ENCODE measurements at places on chromosomes 16 and 17.

GRCh38 chr17:48024149-48025039, 13.2 kb downstream of the COPZ2 start:
- peak; percentile 53 for DNase-seq

- peak; percentile 66 for DNase-seq
These were observed at the start of gene ATF7IP2 for GRCh38 chr16:10385725-10386516. Gene ATF7IP2, plus strand, starts transcription at chr16:10386061. Its CDS starts 44,560 bp downstream, at chr16:10430621.

GRCh38 chr17:39143552-39144093, 7.8 kb downstream of the PLXDC1 start:
- no peak for DNase-seq

DNA sequence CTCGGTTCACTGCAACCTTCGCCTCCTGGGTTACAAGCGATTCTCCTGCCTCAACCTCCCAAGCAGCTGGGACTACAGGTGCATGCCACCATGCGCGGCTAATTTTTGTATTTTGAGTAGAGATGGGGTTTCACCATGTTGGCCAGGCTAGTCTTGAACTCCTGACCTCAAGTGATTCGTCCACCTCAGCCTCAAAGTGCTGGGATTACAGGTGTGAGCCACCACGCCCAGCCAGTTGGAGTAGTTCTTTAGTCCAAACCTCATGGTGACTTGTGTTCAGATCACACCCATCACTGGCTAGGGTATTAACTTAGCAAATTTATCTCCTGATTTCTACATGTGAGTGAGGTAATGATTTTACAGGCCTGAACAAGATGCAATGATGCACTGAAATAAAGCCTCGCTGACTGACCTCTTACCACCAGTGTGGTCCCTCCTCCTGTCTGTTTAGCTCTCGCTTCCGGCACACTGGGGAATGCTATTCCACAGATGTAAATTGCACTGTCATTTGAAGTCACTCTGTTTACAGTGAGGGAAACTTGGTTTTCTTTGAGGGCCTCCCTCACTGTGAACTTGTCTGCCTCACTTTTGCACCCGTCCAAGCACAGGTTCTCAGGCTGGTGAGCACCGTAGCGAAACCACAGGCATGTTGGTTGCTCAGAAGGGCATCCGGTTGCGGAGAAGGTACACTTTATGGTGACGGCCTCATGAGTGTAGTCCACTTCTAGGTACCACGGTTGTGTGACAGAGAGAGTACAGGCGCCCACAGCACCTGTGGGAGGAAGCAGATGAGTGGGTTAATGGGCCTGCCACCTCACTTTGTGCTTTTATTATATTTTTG, 5.5 kb downstream of the IGSF6 start:
- DNase-seq, result no peak

DNA sequence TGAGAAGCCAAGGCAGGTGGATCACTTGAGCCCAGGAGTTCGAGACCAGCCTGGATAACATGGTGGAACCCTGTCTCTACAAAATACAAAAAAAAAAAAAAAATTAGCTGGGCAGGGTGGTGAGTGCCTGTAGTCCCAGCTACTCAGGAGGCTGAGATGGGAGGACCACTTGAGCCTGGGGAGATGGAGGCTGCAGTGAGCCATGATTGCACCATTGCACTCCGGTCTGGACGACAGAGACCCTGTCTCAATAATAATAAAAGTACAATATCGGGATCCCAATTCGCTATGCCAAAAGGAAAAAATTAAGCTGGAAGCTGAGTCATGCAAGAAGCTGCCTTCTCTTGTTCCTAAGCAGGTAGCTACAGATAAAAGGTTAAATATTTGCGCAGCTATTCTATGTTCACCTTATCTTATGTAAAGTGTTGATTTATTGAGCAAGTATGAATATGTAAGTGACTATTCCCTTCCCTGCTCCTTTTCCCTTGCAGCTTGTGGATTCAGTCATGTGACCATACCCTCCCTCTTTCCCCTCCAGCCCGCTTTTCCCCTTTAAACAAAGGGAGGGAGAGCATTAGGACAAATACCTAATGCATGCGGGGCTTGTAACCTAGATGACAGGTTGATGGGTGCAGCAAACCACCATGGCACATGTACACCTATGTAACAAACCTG, 112.0 kb downstream of the LITAF start:
- DNase-seq, result no peak

- DNase-seq, result no peak
These were observed 30.5 kb downstream of the HS3ST3B1 start for GRCh38 chr17:14331225-14331981.

DNA sequence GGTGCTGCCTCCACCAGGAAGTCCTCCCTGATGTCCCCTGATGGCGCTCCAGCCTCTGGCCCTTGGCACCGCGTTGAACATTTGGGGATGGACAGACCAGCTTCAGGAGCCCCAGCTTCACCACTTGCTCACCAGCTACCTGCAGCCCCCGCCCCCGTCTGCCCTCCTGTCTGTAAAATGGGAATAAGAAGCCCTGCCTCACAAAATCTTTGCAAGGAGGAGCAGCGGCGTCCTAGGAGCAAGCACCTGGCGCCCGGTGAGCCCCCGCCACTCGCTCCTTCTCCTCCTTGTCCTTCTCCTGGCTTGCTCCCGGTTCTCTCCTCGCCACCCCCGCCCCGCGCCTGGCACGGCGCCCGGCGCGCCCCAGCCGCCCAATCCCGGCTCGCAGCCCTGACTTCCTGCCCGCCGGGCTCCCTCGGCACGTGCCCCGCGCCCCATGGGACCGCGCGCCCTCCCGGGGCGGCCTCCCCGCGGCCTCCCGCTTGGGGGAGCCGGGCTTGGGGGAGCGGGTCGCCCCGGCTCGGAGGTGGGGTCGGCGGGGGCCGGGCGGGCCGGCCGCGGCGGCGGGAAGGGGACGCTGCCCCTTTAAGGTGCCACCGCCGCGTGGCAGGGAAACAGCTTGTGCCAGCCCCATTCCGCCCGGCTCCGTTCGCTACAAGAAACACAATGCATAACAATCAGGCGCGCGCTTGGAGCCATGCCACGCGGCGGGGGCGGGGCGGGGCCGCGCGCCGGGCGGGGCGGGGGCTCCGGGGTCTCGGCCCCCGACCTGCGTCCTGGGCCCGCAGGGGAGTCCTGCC, 9.1 kb upstream of the PPP1R1B start:
- DNase-seq, result no peak

- DNase-seq, result peak; percentile 19
These were observed 387.1 kb upstream of the TNRC6C start for GRCh38 chr17:77571155-77571981.

DNA sequence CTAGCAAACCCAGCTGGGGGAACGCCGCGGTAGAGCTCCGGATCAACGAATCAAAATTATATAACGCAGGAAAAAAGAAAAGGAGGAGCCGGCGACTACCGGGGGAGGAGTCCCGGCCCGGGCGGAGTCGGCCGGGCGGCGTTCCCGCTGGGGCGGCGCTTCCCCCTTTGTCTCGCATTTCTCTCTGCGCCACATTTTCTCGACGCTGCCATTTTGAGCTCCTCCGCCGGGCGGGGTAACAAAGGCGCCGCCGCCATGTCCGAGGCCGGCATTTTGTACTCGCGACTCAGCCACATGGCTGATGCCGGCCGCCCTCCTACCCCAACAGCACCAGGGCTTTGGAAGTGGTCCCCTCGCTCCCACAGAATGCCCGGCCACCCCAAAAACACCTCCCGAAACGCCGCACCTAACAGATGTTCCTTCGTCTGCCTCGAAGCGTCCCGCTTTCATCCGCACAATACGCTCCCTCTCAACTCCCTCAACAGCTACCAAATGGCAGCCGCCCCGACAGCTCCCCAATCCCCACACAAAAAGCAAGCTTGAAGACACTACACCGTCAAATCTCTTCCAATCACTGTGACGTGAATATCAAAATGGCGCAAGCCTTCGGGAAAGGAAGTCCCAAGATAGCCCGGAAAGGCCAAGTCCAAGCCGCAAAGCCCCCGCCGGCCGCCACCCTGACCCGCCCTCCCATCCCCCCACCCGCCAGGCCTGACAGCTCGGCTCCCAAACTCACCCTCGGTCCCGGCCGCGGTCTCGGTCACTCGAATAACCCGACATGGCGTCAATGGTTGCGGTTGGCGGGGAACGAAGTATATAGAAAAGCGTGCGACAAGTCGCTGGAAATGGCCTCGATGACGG, 519 bp downstream of the DDX5 start:
- DNase-seq, result peak; percentile 87

DNA sequence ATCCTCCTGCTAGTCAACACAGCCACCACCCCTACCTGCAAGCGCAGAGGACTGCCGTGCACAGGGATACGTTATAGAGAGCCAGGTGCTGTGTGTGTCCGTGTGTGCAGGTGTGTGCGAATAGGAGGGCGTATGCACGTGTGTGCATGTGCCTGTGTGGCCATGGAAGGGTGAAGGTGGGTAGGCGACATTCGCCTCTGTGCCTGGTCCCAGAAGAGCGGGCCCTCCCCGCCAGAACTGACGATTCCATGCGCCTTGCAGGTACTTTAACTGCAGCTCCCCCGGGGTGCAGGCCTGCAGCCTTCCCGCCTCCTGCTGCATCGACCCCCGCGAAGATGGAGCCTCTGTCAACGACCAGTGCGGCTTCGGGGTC, 8.7 kb downstream of the PDE6G start:
- no peak for DNase-seq

GRCh38 chr16:84752600-84752999, 52.8 kb downstream of the USP10 start:
- DNase-seq, result no peak

GRCh38 chr17:81808778-81809555, 5.0 kb downstream of the GCGR start:
- DNase-seq, result no peak

- no peak for DNase-seq
These were observed 118.5 kb downstream of the MAF start for GRCh38 chr16:79482011-79482410.

DNA sequence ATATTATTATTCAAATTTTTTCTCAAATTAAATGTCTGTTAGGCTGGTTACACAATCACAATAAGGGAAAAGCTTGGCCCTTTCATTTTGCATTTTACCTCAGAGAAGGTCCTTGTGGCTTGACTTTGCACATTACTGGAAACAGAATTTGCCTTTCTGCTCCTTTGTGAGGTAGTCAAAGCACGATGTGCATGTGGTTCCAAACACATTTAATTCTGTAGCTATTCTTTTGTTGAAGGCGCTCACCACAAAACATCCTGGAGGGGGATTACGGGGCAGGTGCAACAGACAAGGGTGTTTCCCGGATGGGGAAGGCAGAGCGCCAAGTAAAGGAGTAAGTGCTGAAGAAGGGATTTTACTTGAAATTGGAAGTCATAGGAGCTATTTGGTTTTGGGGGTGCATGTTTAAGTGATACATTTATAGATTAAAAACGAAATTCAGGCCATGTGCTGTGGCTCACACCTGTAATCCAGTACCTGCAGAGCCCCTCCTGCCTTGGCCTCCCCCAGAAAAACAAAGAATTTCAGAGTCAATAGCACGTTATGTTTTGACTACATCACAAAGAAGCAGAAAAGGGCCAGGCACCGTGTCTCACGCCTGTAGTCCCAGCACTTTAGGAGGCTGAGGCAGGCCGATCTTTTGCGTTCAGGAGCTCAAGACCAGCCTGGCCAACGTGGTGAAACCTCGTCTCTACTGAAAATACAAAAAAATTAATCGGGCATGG, 31.2 kb upstream of the TENT4B start:
- no peak for DNase-seq

GRCh38 chr17:65388911-65389310, 172.5 kb downstream of the AXIN2 start:
- DNase-seq, result no peak

DNA sequence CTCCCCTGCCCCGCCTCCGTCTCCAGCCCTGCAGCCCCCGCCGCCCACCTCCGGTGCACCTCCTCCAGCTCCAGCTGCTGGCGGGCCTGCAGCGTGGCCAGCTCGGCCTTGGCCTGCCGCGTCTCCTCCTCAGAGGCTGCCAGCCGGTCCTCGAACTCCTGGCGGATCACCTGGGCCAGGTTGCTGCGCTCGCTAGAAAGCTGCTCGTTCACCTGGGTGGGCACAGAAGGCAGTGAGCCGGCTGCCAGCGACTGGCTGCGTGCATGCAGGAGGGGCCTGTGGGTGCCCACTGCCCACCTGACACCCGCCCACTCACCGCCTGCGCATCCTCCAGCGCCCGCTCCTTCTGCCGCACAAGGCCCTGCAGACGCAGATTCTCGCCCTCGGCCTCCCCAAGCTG, 24.6 kb upstream of the AATK start:
- no peak for DNase-seq

- DNase-seq, result peak; percentile 31
These were observed 615 bp downstream of the PRPSAP1 start for GRCh38 chr17:76353004-76353598.

DNA sequence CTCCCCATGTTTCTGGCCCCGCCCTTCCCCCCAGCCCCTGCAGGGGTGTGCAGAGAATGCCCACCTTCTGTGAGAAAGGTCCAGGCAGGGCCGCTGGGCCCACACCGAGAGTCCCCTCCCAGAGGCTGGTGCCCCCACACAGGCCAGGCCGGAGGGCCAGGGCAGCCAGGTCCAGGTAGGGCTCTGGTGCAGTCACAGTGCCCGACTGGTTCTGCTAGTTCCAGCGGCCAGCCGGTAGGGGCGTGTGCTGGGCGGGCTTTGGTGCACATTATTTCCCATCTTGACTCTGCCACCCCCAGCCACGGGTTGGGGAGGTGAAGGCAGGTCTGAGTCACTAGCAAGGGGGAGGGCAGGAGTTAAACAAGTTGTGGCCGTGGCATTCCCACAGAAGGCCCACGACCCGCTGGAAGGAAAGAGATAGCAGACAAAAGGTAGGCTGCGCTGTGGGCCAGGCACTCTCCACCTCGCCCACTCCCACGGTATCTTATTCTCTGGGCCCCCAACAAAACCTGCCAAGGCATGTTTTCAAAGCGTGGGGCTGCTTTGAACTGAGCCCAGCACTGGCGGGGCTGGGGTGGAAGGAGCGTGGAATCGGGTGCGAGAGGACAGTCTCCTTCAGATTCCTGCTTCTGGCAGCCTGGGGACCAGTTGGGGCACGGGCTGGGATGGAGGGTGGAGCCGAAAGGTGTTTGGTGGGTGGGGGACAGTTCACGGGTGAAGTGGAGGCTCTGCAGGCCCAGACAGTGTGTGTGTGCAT, 1.9 kb downstream of the EPN3 start:
- no peak for DNase-seq

DNA sequence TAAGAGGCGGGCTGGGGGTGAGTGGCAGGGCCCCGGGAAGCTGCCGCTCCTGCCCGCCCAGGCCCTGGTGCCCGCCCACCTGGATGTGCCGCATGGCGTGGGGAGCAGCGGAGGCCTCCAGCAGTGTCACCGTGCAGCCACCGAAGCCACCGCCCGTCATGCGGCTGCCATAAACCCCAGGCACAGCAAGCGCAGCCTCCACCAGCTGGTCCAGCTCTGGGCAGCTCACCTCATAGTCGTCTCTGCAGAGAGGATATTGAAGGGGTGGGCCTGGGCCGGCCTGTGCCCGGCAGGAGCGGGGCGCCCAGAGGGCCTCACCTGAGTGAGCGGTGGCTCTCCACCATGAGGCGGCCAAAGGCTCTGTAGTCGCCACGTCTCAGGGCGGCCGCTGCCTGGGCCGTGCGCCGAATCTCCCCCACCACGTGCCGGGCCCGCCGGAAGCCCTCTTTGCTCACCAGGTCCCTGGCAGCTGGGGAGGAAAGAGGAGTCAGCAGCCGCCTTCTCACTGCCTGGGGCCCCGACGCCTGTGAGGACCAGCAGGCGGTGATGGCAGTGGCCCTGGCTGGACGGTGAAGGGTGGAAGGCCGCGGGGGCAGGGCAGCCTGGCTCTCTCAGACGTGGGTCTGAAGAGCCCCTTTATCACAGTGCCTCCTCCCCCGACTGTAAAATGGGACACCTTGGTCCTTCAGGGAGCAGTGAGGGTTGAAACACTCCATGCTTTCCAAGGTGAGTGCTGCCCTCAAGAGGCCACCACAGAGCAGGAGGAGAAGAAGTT, 6.7 kb downstream of the GALK1 start:
- no peak for DNase-seq
